ENCODE measurements at places on chromosomes 1 and 21.

GRCh38 chr1:78843546-78843945 is 163.0 kb downstream of the ADGRL4 start:
- no peak for DNase-seq

DNA sequence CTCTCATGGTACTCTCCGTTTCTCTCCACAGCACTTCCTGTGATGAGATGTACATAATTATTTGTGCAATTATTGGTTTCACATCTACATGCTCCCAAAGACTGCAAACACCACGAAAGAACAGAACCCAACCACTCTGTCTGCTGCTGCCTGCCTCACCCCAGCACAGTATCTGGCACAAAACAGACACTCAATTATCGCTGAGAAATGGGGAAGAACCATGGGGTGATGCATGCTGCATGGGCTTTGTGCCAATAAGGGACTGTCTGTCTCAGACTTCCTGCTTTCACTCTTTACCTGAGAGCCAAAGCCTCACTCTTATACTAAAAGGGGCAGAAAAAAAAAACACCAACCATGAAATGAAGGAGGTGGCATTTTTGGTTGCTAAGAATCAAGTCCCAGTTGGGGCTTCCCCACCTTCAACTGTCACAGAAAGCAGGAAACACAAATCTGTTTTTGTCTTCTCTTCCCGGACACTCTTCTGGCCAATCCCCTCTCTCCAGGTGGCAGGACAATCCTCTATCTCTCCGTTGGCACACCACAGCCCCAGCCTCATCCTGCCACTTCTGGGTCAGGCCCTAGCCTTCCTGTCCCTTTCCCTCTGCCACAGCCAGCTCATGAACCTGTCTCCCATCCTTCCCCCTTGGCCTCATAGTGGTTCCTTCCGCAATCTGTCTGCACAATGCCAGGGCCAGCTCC is 82.0 kb downstream of the TGFBR3 start:
- peak; percentile 85 for DNase-seq

DNA sequence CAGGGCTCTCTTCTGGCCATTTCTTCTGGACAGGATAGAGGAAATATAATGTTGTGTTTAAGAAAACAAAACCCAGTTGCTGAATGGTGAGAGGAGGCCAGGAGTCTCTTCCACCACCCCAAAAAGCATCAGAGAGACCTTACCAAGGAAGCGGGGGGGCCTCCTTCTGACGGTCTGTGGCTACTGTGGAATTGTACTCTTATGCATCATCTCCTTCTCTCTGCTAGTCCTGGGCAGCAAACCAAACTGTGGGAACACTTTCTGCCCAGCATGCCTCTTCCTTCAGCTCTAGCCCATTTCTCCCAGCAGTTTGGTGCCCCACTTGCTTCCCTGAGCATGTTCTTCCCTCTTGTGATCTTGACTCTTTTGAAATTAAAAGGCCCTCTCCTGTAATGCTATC is 157.7 kb downstream of the HHIPL2 start:
- DNase-seq, result no peak

GRCh38 chr1:1432951-1433803 is 2.3 kb upstream of the VWA1 start:
- no peak for DNase-seq

DNA sequence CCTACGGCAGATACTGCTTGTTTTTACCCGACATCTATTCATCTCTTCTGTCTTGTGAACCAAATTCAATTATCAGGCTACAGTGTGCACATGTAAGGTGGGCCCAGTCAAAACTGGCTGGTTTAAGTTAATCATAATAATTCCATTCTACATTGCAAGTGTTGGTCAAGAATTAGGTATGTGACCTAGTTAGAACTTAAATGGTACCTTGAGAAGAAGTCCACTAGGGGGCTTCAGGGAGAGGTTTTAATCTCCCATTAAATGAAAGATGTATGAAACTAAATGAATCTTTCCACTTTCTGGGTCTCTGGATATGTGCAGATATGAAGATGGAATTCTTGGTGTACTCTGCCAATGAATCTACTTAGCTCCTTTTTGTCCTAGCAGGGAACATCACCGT is 187.1 kb downstream of the CDC42BPA start:
- no peak for DNase-seq

- peak; percentile 17 for DNase-seq
These were observed 166.4 kb downstream of the RUNX1 start for GRCh38 chr21:34882719-34883131.

DNA sequence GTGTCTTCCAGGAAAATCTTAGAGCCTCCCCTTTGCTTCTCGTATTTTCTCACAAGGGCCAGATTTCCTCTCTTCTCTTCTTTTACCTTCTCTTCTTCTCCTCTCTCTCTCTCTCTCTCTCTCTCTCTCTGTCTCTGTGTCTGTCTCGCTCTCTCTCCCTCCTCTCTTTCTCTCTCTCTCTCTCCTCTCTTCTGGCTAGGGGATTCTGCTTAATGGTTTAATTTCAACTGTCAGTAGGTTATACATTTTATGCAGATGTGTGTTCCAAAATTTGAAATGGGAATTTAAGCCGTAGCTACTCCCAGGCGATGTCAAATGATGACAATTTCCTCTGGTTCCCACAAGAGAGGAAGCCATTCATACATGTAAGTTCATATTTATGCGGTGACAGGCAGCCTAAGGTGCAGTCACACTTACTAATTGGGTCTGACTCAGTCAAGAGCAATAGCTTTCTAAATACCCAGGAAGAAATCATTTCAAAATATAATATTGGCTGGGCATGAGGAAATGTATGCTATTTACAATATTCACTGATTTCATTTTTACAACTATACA is 1.4 kb downstream of the DSCAM start:
- no peak for DNase-seq

GRCh38 chr1:99710994-99711393 is 55.4 kb downstream of the FRRS1 start:
- DNase-seq, result no peak

- no peak for DNase-seq
These were observed 3.3 kb upstream of the FMOD start for GRCh38 chr1:203354246-203354645.

GRCh38 chr1:78375996-78376395 is 114.8 kb upstream of the PTGFR start:
- no peak for DNase-seq

GRCh38 chr1:27517907-27518718 is 28.1 kb upstream of the WASF2 start:
- no peak for DNase-seq

DNA sequence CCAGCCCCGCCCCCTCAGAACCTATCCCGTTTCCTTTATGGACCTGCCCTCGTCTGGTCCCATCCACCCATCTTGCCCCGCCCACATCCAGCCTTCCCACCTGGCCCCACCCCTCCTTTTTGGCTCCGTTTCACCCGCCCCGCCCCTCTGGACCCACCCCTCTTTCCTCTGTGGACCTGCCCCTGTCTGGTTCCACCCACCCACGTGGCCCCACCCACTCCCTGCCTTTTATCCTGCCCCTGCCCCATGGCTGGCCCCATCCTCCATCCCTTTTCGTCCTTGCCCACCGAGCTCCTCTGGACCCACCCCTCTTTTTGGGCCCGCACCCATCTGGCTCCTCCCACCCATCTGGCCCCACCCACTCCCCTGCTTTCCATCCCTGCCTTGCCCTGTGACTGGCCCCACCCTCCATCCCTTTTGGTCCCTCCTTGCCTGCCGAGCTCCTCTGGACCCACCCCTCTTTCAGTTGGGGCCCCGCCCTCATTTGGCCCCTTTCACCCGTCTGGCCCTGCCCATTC is 177.3 kb downstream of the CAMTA1 start:
- DNase-seq, result peak; percentile 37

GRCh38 chr1:147283011-147283410 is 40.5 kb downstream of the CHD1L start:
- no peak for DNase-seq

- no peak for DNase-seq
These were observed 1.0 kb upstream of the SFN start for GRCh38 chr1:26861889-26862378.

- no peak for DNase-seq
These were observed 76.1 kb downstream of the TMEM53 start for GRCh38 chr1:44598167-44598566.

GRCh38 chr1:53478502-53478818 is 19.3 kb downstream of the DMRTB1 start:
- DNase-seq, result no peak

GRCh38 chr1:54839824-54840223 is 38.7 kb upstream of the TTC22 start:
- no peak for DNase-seq

GRCh38 chr1:68798071-68798470 is 301.2 kb upstream of the DEPDC1 start:
- DNase-seq, result no peak

- no peak for DNase-seq
These were observed 71.6 kb downstream of the TMEM200B start for GRCh38 chr1:29052100-29052499.

DNA sequence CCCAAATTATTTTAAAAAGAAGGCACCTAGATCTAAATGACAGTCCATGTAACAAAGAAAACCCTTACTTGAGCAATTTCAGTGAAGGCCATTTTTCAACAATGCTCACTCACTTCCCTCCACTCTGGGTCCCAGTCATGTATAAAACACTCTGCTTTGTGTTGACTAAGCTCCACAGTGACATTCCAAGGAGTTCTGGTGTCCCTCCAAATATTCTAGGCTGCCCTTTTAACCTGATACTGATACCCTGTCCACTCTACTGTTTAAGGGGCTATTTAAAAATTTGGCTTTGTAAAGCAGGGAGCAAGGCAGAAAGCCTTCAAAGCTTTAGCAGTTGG is 73.6 kb downstream of the GNG12 start:
- DNase-seq, result no peak

- no peak for DNase-seq
These were observed at the start of gene NFASC for GRCh38 chr1:204870160-204870912. NFASC (plus strand) TSS chr1:204870862; CDS start chr1:204944316, 73,454 bp downstream.

DNA sequence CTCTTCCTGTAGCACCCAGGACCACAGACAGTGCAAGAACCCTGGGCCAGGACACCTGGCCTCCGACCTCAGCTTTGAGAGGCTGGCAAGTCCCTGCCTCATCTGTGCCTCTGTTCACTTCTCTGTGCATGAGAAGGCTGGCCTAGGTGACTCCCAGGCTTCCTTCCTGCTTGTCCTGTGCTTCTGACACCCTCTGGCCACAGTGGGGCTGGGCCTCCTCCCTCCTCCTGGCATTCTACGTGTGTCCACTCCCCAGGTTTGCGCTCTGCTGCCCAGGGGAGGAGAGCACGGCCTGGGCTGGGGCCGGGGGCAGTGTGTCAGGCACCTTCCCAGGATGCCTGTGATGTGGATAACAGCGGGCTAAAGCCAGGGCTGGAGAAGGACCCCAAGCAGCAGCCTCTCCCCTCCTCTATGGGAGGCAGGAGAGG is 30.3 kb upstream of the PKP1 start:
- DNase-seq, result no peak

DNA sequence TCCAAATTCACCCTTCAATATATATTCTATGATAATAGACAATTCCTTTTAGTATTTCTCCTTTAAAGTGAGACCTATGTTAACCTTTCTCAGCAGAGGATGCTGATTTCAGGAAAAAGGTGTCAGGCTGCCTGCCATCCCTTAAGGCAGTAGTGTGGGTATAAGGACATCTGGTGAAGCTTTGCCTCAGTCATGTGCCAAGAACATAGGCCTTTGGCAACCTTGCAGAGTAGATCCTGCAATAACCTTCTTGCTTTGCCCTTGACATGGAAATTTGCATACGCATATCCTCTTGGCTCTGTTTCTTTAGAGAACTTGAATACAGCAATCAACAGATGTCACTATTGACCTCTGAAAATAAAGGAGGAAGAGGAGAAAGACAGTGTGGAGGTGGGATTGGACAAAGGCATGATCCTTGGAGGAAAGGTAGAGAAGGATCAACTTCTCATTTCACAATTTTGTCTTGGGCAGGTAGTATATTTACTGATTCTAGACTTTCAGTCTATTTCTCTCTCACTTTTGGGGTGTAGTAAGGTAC is 21.1 kb upstream of the ZRANB2 start:
- DNase-seq, result no peak

- no peak for DNase-seq
These were observed 276.9 kb downstream of the VAV3 start for GRCh38 chr1:107687849-107688753.

GRCh38 chr1:81034291-81034690 is 766.4 kb upstream of the ADGRL2 start:
- no peak for DNase-seq

DNA sequence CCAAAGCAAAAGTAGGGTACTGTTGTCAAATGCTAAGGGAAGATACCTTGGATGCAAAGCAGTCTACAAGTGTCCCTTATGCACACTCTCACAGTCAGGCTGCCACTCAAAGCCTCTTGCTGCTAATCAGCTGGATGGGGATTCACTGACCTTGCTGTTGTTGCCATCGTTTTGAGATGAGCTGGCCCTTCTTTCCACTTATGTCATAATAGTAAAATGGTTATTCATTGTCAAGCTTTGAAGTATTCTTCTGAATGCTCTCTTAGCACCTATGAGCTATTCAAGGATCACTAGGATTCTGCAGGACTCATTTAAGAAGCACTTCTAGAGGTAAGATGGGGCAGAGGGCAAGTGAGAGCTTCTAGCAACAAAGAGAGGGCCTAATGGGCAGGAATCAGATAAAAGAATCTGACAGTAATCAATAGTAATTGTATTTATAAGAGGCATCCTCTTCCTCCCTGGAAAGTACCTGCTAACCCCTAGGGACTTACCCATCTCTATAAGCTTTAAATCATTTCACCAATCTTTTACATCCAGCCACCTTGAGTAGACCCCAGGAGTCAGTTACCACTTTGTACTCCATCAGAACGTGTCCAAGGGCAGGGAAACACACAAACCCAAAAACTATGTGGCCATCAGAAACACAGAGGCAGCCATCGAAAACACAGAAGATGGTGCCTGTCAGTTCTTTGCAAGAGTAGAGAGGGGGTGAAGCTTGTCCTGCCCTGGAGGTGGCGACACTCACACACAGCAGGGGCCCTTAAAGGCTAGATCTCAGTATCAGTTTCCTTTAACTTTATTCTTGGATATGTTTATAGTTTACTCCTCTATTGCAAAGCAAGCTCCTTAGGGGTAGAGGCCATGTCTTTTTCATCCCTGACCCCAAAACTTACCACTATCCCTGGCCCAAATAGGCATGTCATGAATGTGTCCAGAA is 103.7 kb upstream of the NFIA start:
- DNase-seq, result peak; percentile 30

DNA sequence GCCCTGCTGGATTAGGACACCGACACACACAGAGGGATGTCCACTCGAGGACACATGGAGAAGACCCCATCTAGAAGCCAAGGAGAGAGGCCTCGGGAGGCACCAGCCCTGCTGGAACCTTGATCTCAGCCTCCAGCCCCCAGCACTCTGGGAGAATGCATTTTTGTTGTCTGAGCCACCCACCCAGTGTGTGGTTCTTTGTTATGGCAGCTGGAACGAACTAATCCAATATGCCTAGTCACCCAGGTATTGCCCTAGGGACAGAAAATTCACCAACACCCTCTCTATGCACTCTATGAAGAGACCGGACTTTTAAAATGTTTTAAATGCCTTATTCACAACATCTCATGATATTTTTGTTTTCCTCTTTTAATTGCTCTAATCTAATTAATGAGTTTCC is 117.4 kb downstream of the CRYAA start:
- no peak for DNase-seq

- DNase-seq, result no peak
These were observed 288.1 kb downstream of the DPYD start for GRCh38 chr1:97632776-97633175.
